ENCODE measurements at places on chromosomes 2 and 18.

DNA sequence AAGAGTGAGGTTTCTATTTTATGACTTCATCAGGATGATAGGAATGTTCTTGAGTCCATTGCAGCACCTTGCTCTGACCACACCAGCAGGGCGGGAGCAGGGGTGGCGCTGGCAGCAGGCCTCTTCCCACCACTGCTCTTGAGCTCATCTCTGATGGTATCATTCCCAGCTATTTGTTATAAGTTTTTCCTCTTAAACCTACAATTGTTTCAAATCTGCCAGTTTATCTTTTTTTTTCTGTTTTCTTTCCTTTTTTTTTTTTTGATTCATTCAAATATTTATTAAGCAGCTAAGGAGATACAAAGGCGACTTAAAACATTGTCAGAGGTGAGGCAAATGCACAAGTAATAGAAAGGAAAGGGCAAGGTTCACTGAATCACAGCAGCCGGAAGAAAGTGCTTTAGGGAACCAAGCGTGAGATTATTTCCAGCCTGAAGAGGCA lies 28.7 kb downstream of the NIFK start:
- DNase-seq: no peak

DNA sequence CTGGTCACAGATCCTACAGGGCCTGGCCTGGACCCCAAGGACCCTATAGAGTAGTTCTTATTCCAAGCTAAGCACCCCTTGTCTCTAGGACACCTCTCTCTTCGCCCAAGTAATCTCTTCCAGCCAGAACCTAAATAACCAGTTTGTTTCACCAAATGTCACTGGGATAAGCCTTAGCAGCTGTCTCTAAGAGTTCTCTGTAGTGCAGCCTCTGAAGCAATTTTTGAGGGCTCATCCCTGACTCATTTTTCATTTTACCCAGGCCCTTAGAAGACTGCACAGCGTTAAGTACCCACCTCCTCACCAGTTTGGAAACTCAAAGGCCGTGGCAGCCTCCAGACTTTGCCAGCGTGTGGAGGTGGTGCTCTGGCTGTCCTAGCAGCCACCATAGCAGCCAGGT lies 290.1 kb upstream of the SIX2 start:
- DNase-seq: no peak

GRCh38 chr2:176934869-176935415 lies 277.7 kb upstream of the HNRNPA3 start:
- no peak for DNase-seq

DNA sequence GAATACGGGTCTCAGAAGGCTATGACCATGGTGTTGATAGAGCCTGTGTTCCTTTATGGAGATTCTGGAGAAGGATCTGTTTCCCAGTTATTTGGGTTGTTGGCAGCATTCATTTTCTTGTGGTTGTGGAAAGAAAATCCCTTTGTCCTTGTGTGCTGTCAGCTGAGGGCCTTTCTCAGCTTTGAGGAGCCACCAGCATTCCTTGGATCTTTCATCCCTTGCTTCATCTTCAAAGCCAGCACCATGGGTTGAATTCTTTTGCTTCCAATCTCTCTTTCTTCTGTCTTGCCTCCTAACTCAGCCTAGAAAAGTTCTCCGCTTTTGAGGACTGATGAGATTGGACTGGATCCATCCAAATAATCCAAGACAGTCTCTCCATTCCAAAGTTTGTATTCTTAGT lies 103.2 kb upstream of the MMADHC start:
- no peak for DNase-seq

DNA sequence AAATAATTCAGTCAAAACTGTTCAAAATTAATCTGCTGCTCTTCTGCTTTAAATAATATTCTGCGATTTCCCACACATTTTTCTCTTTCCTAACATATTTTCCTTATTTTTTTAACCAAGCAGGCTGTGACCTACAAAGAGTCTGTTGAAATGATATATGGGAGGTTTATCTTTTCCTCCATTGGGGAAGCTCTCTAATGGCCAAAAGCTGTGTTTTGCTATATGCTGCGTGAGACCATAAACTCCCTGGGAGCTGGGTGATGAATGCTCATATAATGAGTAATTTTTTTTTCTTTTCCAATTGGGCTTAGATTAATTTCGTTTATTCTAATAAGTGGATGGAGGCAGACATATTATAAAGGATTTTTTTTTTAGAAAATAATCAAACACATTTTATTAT lies 72.2 kb upstream of the MAP2 start:
- DNase-seq: no peak

DNA sequence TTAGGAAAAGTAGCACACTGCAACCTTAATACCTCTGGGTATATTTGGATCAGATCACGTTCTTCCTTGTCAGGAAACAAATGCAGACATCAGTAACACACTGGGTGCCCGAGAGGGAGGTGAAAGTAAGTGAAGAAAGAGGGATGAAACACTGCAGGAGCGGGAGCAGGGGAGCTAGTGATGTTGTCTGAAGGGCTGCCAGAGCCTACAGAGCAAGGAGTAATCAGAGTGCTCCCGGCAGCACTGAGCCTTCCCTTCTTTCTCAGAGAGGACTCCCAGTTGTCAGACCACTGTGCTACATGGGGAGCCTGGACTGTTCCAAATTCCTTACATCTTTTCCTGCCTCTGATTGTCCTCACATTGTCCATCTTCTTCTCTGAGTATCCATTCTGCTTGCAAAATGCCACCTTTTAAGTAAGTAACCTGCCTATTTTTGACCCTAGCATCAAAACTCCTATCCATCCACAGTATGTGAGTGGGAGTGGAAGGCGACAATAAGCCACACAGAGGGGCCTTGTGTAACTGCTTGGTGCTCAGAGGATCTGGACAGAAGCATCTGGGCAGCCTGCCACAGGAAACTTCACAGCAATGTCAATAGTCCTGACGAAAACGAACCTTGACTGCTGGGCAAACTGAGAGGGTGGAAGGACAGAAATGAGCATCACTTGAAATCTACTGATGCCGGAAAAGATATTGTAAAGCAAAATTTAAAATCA lies 10.8 kb upstream of the NAB1 start:
- no peak for DNase-seq

- no peak for DNase-seq
These were observed 94.1 kb upstream of the MSTN start for GRCh38 chr2:190156530-190157212.

DNA sequence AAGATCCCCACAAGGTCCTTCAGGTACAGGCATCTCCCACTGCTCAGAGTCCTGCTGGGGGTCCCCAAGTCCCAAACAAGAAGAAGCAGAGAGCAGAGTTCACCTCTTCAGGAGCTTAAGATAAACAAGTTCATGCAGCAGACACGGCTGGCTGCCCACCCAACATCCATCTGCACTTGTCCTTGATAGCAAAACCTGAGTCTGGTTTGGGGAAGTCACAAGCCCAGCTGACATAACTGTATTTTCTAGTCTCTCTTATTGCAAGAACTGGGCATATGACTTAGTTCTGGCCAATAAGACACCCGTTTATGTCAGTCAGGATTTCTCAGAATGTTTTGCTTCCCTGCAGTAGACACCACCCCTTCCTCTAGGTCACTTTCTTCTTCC lies 31.8 kb downstream of the AFF3 start:
- no peak for DNase-seq

GRCh38 chr2:128332091-128332634 lies 13.5 kb upstream of the HS6ST1 start:
- no peak for DNase-seq

DNA sequence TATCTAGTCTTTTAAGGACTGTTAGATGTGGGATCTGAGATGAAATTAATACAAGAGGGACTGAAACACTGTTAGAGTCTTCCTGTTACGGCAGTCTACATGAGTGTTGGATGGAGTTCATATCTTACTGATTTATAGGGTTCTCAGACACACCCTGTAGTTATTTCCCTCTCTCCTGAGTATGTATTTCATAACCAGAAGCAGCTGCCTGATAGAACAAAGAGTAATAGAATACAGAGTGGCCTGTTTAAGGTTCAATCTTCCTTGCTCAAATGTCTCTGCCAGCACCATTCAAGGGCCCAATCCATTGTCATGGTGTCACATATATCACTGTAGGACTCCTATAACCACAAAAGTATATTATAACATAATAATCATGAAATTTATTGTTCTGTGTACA lies 1229.1 kb upstream of the ACVR2A start:
- no peak for DNase-seq

DNA sequence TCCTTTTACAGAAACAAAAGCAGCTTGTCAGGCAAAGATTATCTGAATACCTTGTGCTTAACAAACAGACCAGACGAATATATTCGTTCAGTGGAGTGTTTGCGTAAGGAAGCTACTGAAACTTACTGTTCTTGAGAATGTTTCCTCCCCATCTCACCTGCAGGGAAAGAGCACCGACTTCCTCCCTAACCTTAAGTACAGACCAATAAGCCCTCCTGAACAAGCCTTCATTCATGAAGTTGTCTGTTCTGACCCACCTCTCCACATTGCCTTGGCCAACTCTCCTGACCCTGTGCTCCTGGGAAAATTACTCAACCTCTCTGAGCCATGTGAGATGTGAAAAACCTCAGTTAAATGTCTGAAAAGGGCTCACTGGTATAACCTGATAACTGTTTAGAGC lies 35.2 kb downstream of the STK39 start:
- DNase-seq: no peak

DNA sequence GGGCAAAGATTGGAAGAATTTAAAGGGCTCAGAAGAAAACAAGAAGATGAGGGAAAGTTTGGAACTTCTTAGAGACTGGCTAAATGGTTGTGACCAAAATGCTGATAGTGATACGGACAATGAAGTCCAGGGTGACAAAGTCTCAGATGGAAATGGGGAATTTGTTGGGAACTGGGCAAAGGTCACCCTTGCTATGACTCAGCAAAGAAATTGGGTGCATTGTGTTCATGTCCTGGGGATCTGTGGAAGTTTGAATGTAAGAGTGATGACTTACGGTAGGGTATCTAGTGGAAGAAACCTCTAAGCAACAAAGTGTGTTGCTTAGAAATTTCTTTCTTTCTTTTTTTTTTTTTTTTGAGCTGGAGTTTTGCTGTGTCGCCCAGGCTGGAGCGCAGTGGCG lies 6.0 kb upstream of the IL1A start:
- no peak for DNase-seq

- DNase-seq: no peak
These were observed 52.5 kb downstream of the CDCA7 start for GRCh38 chr2:173407176-173407575.

DNA sequence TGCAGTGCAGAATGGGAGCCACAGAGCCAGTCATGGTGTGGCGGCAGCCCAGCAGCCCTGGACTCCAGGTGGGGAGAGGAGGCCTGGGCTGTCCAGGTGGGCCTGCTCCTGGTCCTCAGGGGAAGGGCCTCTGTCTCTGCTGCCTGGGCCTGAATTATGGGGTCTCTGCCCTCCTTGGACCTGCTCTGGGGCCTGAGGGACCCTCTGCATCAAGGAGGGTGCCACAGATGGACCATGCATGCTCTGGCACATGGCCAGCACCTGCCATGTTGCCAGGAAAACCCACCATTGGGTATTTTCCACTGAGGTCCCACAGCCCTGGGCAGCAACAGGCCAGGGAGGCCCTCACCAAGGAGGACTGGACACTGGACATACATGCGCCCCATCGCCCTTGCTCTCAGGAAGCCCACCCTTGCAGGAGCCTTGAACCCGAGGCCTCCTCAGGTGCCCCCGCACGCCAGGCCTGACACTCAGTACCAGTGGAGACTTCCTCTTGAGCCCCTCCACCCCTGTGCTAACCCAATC lies 107.1 kb downstream of the NDUFA10 start:
- no peak for DNase-seq

- DNase-seq: no peak
These were observed 12.3 kb downstream of the CEP192 start for GRCh38 chr18:13003466-13003896.

DNA sequence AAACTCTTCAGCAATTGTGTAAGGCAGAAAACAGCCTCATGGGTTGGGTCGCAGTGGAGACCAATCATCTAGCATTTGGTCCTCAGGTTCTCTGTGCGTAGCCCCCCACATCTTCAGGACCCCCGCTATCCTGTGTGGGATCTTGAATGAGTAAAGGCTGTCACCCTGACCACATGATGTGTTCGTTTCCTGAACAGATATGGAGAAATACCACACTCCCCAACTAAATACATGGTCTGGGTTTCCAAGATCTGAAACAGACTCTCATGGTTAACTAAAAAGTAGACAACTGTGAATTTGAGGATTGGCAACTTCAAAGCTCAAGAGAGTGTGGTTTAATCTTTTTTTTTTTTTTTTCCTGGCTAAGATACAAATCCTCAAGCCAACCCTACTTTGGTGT lies 23.2 kb downstream of the DOCK10 start:
- DNase-seq: no peak

DNA sequence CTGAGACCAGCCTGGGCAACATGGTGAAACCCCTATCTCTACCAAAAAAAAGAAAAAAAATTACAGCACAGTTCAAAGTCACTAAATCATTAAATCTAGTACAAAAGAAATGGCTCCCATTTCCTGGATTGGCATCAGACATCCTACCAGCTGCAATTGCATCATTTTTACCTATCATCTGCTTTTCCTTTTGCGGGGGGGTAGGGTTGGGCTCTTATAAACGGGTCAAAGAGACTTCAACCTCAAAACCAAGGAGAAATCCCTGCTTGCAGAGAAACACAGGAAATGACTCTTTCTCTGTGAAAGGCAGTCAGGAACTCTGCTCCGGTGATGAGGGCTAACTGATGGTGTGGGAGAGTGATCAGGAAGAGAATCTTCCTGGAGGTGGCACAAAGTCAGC lies 45.3 kb upstream of the RFX8 start:
- DNase-seq: no peak

GRCh38 chr2:11118761-11119160 lies 36.5 kb upstream of the SLC66A3 start:
- no peak for DNase-seq

GRCh38 chr2:69477627-69478026 lies 40.4 kb upstream of the NFU1 start:
- no peak for DNase-seq

- no peak for DNase-seq
These were observed 53.3 kb downstream of the DTNB start for GRCh38 chr2:25620077-25620476.

DNA sequence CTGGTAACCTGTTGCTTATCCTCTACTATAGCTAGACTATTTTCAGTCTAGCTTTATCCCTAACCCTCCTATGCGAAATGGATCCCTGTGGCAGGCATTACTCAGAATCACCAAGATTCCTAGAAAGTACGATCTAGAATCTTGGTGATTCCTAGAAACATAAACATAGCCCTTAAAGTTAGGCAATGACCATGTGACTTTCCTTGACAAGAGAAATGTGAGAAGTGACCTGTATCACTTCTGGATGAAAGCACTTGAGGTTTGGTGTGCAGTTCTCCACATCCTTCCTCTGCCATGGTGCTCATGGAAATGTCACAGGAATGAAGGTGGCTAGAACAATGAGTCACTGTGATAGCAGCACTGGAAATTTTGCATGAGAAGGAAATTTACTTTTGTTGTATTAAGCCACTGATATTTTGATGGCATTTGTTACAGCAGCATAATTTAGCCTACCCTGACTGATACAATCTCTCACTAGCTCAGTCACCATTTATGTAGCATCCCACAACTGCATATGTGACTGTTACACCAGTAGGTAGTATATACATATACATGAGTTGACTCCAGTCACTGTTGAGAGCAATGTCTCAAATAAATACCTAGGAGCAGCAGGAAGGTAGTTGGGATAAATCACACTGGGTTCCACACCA lies 68.3 kb upstream of the MAPRE2 start:
- no peak for DNase-seq

All from activated CD4-positive, alpha-beta T cell treated with anti-CD3 and anti-CD28 coated beads for 24 hours (primary cell).